EH (cell line): ENCODE measurements at places on chromosomes 4 and X.
A peak's percentile ranks its signal among the peaks of the same experiment; 100 is the strongest.

- peak; percentile 59 for DNase-seq
Measured at GRCh38 chr4:98945297-98945850, 16.4 kb upstream of the EIF4E start.

- DNase-seq = no peak
Measured at GRCh38 chr4:107870236-107870635, 45.5 kb downstream of the SGMS2 start.

- peak; percentile 72 for DNase-seq
Measured at GRCh38 chr4:10117359-10118047, 904 bp upstream of the WDR1 start.

DNA sequence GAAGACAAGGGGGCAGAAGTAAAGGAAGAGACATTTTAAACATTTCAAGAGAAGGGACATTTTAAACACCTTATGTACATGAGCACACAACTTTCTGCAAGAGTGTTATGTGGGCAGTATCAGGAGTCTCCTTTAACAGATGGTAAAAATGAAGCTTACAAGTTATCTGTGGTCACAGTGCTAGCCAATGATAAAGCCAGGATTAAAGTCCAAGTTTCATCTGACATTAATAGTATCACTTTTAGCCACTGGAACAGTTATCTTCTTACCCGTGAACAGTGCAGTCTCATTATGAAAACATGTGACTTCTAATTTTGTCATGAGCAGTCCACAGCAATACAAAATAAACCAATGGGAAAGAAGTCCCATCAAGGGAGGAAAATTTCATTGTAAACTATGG, 627.9 kb upstream of the AGA start:
- DNase-seq = no peak

- DNase-seq = no peak
Measured at GRCh38 chrX:153873282-153874084, 12.5 kb downstream of the L1CAM start.

DNA sequence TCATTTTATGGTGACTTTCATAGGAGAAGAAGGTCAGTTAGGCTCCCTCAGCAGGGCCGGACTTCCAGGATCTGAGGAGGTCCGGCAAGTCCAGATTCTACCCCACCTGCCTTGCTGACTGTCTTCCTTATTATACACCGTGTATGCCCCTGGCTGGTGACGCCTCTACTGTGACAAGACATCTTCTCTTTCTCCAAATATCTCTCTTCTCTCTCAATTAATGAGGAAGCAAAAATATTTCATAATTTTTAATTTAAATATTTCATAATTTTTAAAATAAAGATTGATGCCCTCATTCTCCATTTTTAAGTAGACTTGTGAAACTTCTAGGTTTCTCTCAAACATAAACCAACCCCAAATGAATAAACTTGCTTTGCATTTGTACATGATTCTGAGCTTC, 202.5 kb downstream of the NSUN7 start:
- no peak for DNase-seq

- DNase-seq = no peak
Measured at GRCh38 chr4:124085561-124086180, 626.9 kb downstream of the ANKRD50 start.
